ENCODE measurements at places on chromosomes 4 and X.

DNA sequence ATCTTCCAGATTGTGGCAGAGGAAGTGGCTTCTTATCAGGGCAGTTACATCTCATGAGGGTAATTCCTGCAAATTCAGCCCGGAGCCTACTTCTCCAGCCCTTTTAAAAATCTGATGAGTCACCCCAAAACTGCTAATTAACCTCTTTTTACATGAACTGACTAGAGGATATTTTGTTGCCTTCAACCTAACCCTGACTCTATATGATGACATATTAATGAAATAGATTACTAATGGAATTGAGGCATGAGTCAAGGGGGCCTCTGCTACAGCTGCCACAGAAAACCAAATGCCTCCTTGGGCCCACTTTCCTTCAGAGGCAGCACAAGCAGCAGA is 72.5 kb downstream of the QRFPR start:
- DNase-seq, result no peak

GRCh38 chr4:53019485-53020382 is 157.6 kb downstream of the RASL11B start:
- no peak for DNase-seq

DNA sequence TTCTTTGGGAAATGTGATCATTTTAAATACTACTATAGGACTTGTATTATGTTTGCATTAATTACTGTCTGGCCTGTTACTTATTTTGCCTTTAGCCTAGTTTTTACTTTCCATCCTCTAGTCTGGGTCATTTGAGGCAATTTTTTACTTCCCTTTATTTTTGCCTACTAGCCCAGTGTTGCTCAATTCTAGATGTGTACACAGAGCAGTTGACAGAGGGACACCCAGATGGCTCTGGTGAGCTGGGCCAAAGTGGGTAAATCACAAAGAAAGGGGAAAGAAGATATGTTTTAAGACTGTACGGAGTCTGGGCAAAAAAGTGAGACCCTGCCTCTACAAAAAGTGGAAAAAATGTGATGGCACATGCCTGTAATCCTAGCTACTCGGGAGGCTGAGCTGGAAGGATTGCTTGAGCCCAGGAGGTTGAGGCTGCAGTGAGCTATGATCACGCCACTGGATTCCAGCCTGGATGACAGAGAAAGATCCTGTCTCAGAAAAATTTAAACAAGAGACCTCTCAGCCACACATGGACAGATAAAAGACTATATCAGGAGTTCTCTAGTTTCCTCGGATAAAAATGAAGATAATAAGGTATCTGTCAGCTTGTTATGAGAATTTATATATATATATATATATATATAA is 35.7 kb downstream of the APOO start:
- no peak for DNase-seq

DNA sequence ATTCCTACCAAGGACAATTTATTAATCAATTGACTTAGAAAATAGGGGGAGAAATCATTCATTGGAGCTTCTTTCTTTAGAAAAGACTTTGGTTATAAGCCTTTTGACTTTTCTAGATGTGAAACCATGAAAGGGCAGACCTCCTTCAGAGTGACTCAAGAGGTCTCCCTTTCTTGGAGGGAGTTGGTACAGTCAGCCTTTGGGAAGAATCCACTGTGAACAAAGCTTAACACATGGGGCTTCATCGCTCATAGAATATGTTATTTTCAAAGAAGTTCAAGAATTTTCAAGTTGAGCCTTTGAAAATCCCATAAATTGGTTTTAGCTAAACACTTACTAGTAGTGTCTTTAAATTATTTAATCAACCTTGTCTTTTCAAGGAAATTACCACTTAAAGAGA is 28.0 kb downstream of the RIPPLY1 start:
- no peak for DNase-seq

- DNase-seq, result no peak
Observed at GRCh38 chr4:26912810-26913209, 52.2 kb downstream of the STIM2 start.

GRCh38 chr4:42344309-42344708 is 53.0 kb upstream of the SHISA3 start:
- DNase-seq, result no peak

DNA sequence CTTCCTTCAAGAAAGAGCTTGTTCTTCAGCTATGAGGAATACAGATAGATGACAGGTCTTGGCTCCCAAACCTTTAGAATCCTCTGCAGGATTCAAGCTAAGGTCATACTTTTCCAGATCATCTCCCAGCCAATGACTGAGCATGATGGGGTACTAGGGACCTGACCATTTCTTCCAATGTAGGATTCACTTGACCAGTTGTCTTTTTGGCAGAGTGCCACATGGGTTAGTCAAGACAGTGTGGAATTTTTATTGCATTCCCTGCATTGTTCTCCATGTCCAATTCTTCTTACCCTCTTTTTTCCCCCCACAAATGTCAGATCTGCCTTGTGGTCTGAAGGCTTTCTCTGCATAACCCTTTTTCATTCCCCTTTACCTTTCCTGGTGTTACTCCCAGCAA is 99.5 kb downstream of the CCSER1 start:
- no peak for DNase-seq

GRCh38 chr4:184400375-184400870 is 73.9 kb downstream of the IRF2 start:
- DNase-seq, result no peak

- peak; percentile 66 for DNase-seq
Observed at GRCh38 chr4:2931512-2932301, 31.5 kb downstream of the NOP14 start.

DNA sequence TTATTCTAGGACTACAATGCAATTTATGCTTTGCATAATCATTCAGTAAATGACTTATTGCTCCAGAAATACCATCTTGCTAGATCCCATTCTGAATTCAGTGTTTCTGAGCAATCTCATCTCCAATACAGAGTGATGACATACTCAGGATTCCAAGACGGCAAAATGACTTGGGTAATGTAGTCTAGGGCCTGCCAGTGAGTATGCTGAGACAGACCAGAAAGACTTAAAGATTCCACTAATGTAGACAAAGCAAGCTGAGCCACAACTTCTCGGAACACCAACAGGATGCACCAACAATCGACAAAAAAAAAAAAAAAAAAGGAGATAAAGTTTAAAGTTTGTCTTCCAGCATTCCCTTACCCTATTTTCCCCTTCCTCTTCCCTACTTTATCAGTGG is 919 bp upstream of the SEC24B start:
- DNase-seq, result no peak

DNA sequence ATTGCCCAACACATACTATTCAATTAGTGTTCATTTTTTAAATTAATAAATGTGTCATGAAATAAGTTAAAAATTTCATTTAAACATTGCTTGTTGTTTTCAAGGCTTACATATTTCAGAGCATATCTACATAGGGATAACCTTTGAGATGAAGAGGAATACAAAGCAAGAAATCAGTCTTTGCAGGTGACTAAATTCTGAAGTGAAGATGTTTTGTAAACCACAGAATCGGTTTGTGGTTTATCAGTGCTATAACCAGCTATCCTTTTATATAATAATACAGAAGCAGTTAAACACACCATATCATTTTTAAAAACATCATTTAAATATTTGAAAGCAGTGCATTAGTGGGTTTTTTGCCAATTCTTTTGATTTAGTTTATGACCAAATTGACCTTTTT is 26.9 kb downstream of the FAM241A start:
- no peak for DNase-seq

DNA sequence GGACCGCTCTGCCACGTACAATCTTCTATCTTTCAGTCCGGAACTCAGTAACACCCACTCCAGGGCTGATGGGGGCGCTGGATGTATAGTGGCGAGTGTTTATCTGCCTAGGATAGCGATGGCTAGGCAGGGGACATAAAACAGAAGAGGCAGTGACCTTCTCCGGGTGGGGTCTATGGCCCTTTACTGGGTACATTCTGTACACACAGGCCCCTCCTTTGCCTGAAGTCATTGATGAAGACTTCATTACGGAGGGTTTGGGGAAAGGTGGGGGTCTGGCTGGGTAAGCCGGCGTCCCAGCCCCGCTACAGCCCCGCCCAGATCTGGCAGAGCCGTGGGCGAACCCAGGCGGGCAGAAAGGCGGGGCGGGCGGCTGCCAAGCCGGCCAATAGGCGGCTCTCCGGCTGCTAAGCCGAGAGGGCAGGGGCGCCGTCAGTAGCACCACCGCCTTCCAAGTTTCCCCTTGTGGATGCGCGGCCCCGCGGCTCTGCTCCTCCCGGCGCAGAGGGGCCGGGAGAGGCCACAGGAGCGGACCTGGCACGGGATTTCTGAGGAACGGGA is at the start of gene CHST7:
Gene CHST7, plus strand, starts transcription at position 435 of the 561 bp plus-strand sequence. CDS start 167 bp downstream, outside the sequence.
- DNase-seq, result peak; percentile 67

- DNase-seq, result no peak
Observed at GRCh38 chr4:183170894-183171293, 71.8 kb downstream of the WWC2 start.

DNA sequence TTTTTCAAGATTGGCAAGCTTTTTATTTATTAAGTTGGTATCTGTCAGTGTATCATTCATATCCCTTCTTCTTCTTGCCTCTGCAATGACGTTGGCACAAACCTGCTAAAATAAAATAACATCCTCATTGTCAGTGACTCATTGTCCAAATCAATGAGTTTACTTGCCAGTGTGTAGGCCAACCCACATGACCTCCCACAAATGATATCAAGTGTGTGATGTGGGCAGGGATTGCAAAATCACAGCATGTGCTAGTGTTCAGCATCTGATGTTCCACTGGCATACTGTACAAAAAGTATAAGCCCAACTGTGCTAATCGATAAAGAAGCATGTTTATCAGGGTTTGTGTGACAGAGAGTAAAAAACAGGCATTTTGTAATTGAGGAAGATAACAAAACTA is 25.5 kb downstream of the GPAT3 start:
- no peak for DNase-seq

GRCh38 chrX:46408553-46409407 is 136.4 kb downstream of the ZNF674 start:
- peak; percentile 34 for DNase-seq

DNA sequence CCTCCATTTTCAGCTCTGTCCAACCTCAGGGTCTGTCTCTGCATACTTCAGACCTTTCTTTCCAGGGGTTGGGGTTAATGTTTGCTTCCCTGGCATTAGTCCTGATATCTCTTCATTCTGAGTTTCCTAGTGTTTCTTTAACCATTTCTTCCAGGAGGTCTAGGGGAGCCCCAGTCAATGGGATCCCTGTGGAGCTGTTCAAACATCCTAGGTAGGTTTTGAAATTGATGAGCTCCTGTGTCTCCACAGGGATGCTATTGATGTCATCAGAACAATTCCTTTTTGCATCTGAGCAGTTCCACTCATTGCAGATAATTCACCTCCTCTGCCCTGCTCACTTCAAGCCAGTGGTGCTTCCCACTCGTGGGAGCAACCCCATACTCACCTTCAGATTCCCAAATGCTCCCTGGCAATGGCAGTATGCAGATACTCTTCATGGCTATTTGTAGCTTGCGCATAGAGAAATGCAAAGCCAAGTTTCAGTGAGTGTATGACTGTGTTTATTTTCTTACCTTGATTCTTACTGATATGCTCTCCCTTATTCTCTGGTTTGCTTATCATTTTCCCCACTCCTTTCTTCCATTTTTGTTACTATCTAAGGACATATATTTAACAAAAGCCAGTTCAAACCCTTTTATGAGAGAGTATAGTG is 33.7 kb upstream of the LIMCH1 start:
- DNase-seq, result no peak

DNA sequence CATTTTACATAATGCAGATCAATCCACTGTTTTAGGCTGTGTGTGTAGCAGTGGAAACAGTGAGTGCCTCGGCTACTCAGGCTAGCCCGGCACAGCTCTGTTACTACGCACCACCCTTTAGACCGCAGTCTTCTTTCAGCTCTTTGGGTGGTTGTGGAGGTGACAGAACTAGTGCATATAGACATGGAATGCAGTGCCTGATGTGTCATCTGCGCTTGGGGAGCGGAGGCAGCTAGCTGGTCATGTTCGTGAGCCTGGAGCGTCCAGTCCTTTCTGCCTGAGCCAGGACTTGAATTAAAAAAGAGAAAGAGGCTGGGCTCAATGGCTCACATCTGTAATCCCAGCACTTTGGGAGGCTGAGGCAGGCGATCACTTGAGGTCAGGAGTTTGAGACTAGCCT is 4.8 kb downstream of the TBC1D14 start:
- DNase-seq, result no peak

DNA sequence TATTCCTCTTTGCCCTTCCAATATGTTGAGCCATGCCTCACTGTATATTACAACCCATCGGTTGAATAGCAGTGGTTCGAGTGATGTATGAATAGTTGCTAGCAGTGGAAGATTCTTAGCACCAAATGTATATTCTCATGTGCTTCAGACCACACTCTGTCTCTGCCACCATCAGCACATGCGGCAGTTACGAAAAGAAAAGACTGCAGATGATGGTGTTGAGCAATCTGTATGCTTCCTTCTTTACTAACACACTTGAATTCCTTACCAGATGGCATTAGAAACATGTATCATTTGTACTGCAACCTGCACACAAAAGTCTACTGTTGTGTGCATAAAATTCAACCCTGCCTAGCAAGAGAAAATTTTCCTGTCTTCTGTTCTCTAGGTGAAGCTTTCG is 214.6 kb downstream of the ENOX2 start:
- no peak for DNase-seq

- DNase-seq, result no peak
Observed at GRCh38 chr4:25564836-25565235, 90.8 kb upstream of the SLC34A2 start.

DNA sequence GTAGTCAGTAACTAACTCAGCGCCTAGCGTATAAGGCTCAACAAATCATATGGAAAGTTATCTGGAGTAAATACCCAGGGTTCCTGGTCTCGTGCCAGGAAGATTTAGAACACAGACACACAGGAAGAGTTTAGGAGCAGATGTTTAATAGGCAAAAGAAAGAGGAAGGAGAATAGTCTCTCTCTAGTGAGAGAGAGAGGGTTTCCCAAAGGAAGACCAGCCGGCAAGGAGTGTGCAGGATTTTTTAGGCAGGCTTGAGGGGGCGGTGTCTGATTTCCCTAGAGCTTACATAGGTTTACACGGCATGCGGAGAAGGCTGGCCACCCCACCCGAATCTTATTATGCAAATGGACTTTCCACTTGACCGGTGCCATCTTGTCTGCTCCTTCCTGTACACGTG is 284.0 kb upstream of the FRG1 start:
- DNase-seq, result no peak

- DNase-seq, result no peak
Observed at GRCh38 chr4:14070289-14070880, 442.9 kb upstream of the BOD1L1 start.

DNA sequence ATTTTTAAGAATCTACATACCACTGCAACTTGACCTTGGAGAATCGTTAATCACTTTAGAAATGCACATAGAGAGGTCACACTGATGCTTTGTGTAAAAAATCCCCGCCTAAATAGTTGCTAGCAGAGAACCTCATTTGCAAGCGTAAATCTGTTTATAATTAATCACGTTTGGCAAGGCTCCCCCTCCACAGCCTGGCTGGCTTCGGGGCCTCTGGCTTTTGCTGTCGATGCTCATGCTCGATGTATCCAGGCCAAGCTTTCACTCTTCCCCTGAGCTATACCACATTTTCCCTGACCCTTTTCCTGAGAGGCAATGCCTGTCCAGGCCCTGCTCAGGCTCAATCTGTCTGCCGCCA is 23.4 kb downstream of the CYTL1 start:
- no peak for DNase-seq

DNA sequence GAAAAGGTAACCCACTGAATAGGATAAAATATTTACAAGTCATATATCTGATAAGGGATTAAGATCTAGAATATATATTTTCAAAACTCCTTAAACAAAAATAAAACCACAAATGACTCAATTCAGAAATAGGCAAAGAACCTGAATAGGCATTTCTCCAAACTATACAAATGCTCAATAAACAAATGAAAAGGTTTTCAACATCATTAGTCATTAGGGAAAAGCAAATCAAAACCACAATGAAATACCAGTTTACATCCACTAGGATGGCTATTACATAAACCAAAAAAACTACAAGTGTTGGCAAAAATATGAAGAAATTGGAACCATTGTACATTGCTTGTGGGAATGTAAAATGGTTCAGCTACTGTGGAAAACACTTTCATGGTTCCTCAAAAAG is 167.0 kb upstream of the GALNT7 start:
- no peak for DNase-seq
